Transverse colon (tissue), 4 donors: ENCODE measurements at places on chromosomes 2 and 18. TPM values are rescaled to one million over a fixed set of nuclear protein-coding genes. Genes with fewer than 3 reads are reported as not detected.

DNA sequence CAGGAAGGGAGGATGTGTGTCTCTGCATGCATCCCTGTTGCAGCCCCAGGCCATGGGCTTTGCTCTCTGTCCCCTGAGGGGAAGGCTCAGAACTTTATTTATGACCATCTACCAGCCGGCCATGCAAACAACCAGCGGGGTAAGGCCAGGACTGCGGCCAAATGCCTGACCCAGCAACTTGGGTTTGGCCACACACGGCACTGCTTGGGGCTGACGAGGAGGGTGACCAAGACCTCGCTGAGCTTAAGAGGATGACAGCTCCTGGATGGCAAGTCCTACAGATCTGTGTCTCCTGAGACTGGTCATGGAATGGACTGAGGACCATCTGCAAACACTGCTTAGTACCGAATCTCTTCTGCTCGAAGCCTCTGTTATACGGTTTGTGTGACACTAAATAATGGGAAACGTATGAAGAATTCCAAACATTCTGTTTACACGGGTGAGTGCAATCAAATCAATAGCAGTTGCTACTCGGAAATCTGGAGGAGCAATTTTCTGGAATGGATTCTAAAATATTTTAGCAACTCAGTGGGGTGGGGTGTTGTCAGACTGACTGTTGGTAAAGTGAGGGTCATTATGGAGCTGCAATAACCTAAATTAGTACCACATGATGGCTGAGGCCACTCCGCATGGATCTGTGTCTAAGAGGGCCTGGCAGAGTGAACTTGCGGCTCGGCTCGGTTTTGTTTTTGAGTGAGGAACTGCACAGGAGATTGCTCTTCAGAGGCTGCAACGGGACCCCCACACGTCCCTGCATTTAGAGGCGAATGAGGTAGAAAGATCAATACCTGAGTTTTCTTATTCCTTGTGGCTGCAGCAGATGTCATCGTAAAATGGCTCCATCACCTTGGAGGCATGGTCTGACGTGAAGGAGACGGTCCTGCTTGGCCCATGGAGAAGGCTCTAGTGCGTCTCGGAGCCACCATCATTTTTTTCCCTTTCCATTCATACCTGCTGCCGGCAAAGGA is 26.6 kb downstream of the TMEM18 start:
- no peak for DNase-seq

- DNase-seq, result peak; percentile 41
These were observed 89.9 kb downstream of the GLI2 start for GRCh38 chr2:120825370-120826259.

The ZFP36L2 gene
- total RNA-seq, result 162 TPM

GRCh38 chr2:23330214-23330613 is 54.8 kb upstream of the KLHL29 start:
- no peak for DNase-seq

DNA sequence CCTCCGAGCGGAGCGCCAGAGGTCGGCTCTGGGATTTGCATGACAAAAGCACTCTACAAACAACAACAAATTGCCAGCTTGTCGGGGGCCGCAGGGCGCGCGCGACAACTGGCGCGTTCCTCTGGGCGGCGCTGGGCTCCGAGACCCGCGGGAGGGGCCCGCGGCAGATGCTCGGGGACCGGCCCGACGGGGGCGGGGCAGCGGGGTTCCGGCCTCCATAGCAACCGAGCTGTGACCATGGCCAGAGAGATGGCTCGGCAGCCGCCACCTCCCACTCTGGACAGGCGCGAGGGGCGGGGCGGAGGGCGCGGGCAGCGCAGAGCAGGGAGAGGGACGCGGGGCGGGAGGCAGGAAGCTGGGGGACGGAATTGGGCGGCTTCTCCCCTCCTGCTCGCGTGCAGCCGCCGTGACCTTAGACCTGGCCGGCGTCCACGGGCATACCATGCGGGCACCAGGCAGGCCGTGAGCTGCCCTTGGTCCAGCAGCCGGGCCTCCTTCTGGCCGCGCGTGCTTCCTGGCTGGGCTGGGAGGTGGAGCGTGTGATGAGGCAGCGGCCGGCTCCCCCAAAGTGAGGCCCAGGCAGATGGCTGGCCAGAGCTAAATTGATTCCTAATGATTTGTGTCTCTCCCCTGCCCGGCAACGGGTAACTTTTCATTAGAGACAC is 171.5 kb downstream of the CELF4 start:
- peak; percentile 32 for DNase-seq

GRCh38 chr2:142722569-142722968 is 154.9 kb upstream of the KYNU start:
- DNase-seq, result no peak

DNA sequence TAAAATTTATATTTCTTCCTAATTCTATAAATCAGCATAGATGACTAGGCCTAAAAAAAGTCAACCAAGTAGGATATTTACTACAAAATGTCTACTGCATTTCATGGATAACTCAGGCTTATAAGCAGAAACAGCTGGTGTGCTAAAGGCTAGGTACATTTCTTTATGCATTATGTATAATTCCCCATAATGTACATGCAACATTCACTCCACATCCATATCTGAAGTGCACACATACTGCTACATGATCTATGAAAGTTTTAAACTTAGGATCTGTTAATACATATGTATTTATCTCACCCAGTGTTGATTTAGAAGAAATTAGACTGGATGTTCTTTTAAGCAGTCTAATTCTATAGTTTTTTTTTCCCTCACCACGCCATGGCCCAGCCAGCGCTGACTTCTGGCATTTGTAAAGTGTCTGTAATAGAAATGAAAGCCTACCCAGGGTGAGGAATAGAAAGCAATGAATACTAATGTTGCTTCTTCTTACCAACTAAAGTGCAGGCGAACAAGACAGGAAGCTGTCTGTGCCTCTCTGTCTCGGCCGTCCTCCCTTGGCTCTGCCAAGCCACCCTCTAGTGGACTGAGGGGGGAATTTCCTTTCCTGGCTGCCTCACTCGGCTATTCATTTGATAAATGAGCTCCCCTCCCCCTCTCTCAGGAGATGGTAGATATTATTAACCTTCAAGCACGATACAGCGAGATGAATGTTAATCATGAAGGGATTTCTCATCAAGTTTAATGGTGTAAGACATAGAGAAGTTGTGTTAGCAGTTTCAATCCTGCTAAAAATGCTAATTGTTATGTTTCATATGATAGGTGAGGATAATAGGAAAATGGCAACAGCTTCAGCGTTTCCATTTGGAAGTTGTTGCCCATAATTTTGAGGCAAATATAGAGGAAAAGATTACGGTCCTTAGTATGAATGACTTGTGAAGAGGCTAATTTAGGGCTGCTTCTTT is 384.5 kb downstream of the MTX2 start:
- peak; percentile 70 for DNase-seq

- DNase-seq, result no peak
These were observed 4.2 kb downstream of the ZNF512 start for GRCh38 chr2:27587025-27587424.

- no peak for DNase-seq
These were observed 437.0 kb downstream of the PARD3B start for GRCh38 chr2:204982303-204982702.

- no peak for DNase-seq
These were observed 7.7 kb upstream of the AMMECR1L start for GRCh38 chr2:127893494-127893893.

DNA sequence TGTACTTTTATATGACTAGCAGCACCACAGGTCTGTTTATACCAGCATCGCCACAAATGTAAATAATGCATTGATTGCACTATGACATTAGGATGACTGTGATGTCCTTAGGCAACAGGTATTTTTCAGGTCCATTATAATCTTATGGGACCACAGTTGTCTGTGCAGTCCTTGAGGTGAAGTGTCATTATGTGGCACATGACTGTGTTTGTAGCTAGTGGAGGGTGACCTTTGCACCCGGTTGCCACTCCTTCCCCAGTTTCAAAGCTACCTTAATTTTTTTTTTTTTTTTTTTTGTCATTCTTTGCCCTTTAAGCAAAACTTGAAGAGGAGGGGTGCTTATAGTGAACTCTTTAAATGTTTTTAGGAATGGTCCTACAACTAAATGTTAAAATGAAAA is 386.4 kb downstream of the THSD7B start:
- peak; percentile 44 for DNase-seq

- DNase-seq, result no peak
These were observed 5.0 kb upstream of the MGAT5 start for GRCh38 chr2:134248913-134249312.

GRCh38 chr2:190582736-190583506 is 48.4 kb upstream of the NEMP2 start:
- no peak for DNase-seq

DNA sequence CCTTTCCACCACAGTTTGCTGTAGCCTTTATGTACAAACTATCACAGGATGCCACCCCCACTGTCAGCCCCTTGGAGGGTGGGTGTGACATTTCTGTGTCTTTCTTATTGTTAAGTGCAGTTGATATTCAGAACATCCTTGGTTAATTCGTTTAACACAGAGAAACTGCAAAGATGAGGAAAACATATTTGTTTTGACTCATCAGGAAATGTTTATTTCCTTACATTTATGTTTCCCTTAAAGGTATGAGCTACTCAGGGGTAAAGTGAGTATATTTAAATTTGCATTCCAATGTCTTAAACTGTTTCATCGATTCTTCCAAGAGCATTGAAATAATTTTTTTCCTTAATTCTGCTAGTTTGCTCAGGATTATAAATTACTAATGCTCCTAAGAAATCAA is 243.4 kb downstream of the RDH14 start:
- DNase-seq, result no peak

The MSTN gene
- not detected for total RNA-seq

The EVX2 gene
- not detected for total RNA-seq

The LRP1B gene
- 0.82 TPM for total RNA-seq

DNA sequence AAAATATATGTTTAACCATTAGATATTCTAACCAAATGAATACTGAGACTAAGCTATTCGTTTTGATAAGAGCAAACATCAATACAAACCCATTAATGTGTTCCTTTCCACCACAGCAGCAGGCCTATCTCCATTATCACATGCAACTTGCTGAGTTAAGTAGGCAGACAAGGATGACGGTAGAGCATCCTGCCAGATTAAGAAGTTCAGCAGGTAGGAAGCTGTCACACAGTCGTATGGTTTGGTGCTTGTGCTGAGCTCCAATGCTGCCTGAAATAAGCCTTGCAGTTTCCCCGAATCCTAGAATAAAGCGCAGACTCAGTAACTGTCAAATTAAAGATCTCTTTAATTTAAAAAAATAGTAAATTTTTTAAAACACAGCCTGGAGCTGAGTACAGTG is 39.6 kb downstream of the THADA start:
- DNase-seq, result no peak

- DNase-seq, result no peak
These were observed 70.0 kb downstream of the AP1S3 start for GRCh38 chr2:223767341-223767740.

DNA sequence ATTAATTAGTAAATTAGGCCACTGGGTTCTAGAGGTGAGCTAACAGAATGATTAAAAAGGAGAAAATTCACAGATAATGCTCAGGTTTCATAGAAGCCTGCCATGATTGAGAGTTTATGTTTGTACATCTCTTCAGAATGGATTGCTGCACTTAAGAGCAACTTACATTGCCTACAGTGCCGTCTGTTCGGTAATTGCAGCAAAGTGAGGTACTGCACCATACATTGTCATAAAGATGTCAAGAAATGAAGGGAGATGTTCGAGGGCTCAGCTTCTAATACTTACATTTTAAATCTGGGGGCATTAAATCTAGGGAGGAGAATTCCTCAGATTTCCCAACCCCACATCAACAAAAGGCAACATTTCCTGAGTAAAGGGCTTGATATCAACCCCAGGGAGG is 976.2 kb upstream of the FANCL start:
- no peak for DNase-seq
